ENCODE measurements at places on chromosomes 4 and X.

DNA sequence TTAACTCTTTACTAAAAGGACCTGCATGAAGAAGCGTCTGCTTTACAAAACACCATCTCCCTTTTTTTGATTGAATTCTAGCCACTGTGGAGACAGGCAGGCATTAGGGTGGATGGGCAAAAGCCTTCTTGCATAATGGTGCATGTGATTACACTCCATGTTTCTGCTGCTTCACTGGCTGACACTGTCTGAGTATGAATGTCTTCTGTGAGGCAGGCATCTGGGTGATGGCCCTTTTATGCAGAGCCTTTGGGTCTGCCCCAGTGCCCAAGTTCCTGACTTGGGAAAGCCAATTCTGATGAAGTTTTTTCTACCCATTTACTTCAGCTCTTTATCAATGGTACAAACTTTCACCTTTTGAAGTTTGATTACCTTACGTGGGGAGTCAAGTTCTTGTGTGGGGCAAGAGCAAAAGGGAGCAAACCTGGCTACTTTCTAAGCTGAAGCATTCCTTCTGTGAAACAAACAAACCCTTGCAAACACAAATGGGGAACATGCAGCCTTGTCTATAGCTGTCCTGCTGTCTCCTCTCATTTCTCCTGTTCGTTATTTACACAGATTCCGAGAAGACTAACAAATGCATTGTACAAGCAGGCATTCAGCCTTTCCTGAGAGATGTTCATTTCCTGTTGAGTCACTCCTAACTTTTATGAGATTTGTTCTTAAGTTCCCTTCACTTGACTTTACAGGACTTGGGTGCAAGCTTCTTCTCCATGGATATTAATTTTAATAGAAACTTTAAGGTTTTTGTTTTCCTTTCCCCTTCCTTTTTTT is 301.9 kb downstream of the TLL1 start:
- no peak for DNase-seq

DNA sequence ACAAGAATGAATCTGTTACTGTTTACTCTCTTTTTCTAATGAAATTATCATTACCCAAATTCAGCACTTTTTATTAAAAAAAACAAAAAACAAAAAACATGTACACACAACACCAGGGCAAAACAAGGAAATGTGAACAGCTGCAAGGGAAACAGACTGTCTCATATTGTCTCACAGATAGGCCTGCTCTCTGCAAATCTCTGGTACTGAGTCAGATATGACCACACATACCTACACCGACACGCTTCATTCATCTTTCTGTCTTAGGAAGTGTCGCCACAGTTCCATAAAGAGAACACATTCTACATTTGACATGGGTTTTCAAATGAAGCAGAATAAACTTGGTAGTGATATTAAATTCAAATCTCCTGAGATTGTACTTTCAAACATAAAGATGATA is 92.2 kb upstream of the GPR34 start:
- DNase-seq: peak; percentile 27

GRCh38 chr4:38715050-38715449 is 51.1 kb downstream of the KLF3 start:
- peak; percentile 62 for DNase-seq

- no peak for DNase-seq
Measured at GRCh38 chrX:125203365-125203736, 116.3 kb upstream of the TEX13C start.

GRCh38 chr4:69025999-69026387 is 70.3 kb upstream of the UGT2B7 start:
- DNase-seq: no peak

DNA sequence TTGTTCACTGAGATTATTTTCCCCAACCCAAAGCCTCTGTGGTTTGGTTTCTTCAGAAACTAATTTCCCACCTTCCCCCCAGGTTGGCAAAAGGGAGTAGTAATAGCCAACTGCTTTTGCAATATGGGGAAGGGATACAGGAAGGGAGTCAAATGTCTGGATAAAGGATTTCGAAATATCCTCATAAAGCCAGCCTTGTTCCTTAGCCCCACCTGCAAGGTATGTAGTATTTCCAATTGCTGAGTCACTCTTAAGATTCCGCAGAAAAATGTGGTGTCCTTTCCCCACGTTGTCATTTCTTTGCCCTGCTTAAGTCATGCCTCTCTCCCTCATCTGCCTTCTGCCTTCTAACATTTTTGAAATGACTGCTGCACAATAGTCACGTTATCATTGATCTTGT is 138.8 kb upstream of the DCAF8L1 start:
- no peak for DNase-seq

DNA sequence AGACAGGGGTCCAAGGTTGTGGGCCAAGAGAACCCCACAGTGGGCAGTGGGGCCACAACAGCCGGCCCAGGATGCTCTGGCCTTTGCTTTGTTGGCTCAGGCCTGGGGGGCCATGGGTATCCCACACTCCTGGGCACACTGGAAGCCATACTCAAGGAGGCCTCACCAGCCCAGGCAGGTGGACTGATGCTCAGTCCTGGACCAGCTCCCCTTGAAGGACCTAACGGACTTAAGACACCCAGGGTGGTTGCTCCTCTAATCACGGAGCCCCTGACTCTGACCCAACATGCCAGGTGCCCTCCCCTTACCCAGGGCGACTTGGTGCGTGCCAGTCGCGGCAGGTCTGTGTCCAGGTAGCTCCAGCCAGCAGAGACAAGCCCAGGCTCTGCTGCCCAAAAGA is 50.8 kb downstream of the ZFYVE28 start:
- no peak for DNase-seq

DNA sequence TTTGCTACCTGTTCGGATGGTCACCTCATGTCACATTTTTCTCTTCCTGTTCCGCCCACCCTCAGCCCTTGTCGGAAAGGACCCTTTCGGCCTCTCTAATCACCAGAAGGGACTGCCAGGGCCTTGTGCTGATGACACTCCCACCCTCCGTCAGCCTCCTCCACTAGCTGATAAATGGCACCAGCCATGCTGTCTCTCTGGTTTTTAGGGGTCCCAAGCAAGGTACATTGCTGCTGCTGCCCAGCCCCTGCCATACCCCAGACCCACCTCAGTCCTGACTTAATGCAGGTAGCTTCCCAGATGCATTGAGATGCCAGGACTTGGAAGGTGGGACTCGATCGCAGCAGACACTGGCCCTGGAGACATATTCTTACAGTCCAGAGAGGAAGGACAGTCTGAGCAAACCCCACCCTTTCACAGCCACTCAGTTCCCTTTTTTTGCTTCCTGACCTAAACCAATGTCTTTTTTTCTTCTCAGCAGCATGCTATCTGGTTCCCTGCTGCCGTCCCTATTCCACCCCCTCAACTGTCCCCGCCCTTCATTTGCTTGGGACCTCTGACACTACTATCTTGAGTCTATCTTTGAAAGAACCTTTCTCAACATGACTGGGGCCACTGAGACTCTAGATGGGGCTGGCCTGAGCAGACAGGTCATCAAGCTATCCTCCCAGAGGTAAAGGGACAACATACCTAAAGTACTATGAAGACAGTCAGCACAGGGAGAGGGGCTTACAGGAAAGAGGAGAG is at the start of gene BTK:
Gene BTK (minus strand): TSS at position 397 of the 747 bp plus-strand sequence. CDS start 10,907 bp downstream, outside the sequence.
- no peak for DNase-seq

GRCh38 chr4:76078033-76078613 is 3.6 kb downstream of the ART3 start:
- no peak for DNase-seq

DNA sequence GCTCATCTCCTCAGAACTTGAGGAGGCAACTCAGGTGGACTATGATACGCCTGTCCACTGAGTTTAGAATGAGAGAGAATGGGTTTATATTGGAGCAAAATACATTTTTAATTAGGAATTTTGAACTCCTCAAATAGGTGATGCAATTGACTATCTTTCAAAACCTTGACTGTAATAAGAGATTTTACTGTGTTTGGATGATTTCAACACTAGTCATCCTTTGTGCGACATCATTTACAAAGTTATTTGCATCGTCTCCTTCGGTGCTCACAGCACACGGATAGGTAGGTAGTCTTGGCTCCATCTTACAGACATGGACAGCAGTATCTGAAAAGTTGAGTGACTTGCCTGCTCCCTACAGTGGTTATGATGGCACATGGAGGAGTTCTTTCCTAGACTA is 67.0 kb downstream of the AASDH start:
- peak; percentile 3 for DNase-seq

- DNase-seq: no peak
Measured at GRCh38 chrX:84469226-84469625, 33.0 kb downstream of the HDX start.

- peak; percentile 85 for DNase-seq
Measured at GRCh38 chrX:103254921-103255493, at the start of gene TCEAL8. Gene TCEAL8 (minus strand): TSS chrX:103255155. CDS start chrX:103253979, 1,176 bp downstream.

- no peak for DNase-seq
Measured at GRCh38 chrX:23202326-23202725, 132.3 kb upstream of the PTCHD1 start.

DNA sequence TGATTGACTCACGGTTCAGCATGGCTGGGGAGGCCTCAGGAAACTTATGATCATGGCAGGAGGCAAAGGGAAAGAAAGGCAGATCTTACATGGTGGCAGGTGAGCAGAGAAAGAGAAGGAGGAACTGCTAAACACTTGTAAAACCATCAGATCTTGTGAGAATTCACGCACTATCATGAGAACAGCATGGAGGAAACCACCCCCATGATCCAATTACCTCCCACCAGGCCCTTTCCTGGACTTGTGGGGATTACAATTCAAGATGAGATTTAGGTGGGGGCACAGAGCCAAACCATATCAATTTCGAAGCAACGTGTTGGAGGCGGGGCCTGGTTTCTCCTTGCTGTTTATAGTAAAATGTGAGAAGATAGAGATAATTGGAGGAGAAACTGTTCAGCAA is 167.4 kb downstream of the GABRB1 start:
- DNase-seq: no peak

GRCh38 chr4:118154649-118155048 is 120.4 kb downstream of the NDST3 start:
- DNase-seq: peak; percentile 25

GRCh38 chr4:72136429-72136828 is 104.6 kb downstream of the NPFFR2 start:
- DNase-seq: no peak

- peak; percentile 1 for DNase-seq
Measured at GRCh38 chrX:155745792-155746191, 133.0 kb upstream of the TMLHE start.

DNA sequence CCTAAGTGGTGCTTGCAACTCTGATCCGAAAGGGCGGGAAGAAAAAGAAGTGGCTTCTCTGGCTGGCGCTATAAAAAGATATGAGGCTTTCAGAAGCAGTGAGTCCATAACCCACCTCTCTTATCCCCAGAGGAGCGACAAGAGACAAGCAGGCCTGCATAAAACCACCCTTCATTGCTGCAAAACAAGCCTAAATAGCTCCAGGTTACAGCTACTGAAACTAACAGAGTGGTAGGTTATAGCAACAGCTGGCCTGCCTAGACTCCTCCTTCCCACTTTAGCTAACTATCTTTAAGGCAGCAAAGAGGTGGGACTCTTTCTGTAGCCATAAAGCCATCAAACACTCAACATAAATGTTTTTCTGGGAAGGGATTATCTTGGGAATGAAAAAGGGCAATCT is 245.0 kb upstream of the GPR101 start:
- no peak for DNase-seq

- no peak for DNase-seq
Measured at GRCh38 chr4:35138449-35138848, 1105.9 kb downstream of the ARAP2 start.

- no peak for DNase-seq
Measured at GRCh38 chr4:145605941-145606340, 13.2 kb upstream of the MMAA start.

DNA sequence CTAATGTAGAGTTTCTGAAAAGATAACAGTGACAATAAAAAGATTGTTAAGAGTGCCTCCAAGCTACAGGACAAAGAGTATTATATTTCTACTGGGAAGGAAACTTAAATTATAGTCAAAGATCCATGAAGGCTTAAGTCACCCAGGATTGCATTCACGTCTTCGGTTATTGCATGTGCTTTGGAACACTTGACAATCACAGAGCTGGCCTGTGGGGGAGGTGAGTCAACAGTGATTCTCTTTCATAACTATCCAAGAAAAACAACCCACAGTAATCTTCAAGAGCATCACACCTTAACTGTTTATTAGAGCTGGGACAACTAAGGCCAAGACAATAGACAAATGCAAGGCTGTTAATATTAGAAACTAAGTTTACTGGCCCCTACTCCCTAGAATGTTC is 40.3 kb downstream of the PDGFC start:
- peak; percentile 79 for DNase-seq

- no peak for DNase-seq
Measured at GRCh38 chr4:136909626-136910025, 622.7 kb downstream of the PCDH18 start.

- DNase-seq: peak; percentile 42
Measured at GRCh38 chr4:53309321-53310040, 56.4 kb downstream of the SCFD2 start.

- no peak for DNase-seq
Measured at GRCh38 chrX:37409278-37409677, 60.1 kb downstream of the PRRG1 start.

GRCh38 chr4:110032603-110033002 is 119.9 kb downstream of the EGF start:
- DNase-seq: no peak

GRCh38 chr4:108559911-108560310 is 60.5 kb upstream of the RPL34 start:
- no peak for DNase-seq
